NCI-H2029 treated with DMSO at 0.1 percent for 48 hours (cell line): ENCODE measurements at places on chromosomes 13 and 19.

GRCh38 chr13:32940601-32941000 lies 75.6 kb upstream of the KL start:
- no peak for DNase-seq

GRCh38 chr19:14837391-14837790 lies 2.4 kb upstream of the OR7A5 start:
- DNase-seq = no peak

GRCh38 chr13:110453797-110454196 lies 107.7 kb downstream of the RAB20 start:
- no peak for DNase-seq

- no peak for DNase-seq
Observed at GRCh38 chr13:35378939-35379338, 97.5 kb downstream of the MAB21L1 start.

DNA sequence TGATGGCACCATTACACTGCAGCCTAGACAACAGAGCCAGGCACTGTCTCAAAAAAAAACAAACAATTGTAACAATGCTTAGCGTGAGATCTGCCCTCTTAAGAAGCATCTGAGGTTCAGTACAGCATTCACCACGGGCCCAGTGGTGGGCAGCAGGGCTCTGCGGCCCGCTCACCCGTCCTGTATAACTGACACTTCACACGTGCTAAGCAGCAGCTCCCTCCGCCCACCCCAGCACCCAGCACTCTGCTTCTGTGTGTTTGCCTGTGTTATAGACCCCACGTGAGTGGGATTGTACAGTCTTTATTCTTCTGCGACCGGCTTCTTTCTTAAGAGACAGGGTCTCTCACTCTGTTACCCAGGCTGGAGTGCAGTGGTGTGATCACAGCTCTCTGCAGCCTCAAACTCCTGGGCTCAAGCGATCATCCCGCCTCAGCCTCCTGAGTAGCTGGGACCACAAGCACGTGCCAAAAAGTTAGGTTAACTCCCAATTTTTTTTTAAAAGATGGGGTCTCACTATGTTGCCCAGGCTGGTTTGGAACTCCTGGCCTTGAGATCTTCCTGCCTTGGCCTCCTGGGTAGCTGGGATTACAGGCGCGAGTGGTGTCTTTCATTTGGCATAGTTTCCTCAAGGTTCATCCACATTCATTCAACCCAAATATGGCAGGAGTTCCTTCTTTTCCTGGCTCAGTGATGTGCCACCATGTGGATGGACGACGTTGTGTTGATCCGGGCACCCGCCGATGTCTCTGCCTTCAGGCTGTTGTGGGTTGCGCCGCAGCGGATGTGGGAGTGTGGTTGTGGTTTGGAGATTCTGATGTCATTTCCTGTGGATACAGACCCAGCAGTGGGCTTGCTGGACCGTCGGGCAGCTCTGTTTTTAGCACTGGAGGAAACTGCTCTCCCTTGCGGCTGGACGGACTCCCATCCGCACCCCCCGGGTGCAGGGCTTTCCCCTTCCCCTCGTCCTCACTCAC lies 170.0 kb downstream of the KDM4B start:
- DNase-seq = no peak

DNA sequence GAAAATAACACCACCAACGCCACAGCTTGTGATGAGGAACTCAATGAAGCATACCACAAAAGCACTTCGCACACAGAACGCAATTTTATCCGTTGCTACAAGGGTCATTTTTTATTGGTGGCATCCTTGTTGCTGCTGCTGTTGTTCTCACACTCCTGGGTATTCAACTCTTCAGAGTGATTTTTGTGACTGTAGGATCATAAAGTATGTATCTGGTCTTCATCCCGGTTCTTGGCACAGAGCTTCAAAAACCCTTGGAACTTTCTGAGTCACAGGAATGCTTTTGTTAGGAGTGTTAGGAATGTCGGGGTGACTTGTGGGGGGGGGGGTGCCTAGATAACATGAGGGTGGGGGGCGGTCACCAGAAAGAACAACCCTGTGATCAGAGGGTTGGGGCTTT lies 108.4 kb downstream of the ZNF557 start:
- no peak for DNase-seq

GRCh38 chr19:49491804-49492572 lies 4.2 kb upstream of the RPS11 start:
- no peak for DNase-seq

- DNase-seq = no peak
Observed at GRCh38 chr13:100338275-100338674, 249.4 kb downstream of the PCCA start.

GRCh38 chr19:27780367-27781075 lies 1432.4 kb downstream of the UQCRFS1 start:
- no peak for DNase-seq

- DNase-seq = peak; percentile 58
Observed at GRCh38 chr19:28878862-28879566, 333.9 kb downstream of the UQCRFS1 start.

DNA sequence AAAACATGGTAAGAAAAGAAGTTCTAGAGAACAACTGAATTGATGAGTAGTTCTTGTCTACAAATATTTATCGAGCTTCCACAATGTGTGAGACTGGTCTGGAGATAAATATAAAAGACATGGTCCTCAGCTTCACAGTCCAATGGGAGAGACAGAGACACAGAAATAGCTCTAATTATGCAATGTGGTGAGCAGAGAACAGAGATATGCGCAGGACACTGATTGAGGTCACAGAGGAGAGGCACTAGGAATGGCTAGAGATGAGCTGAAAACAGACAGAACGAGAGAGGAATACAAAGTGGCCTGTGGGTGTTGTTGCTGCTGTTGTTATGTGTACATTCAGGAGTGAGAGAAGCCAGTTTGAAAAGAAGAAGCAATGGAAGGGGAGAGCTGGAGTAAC lies 53.2 kb downstream of the GPALPP1 start:
- no peak for DNase-seq

GRCh38 chr13:51822106-51822815 lies 18.3 kb upstream of the DHRS12 start:
- no peak for DNase-seq

GRCh38 chr13:46267166-46267565 lies 55.4 kb downstream of the LRRC63 start:
- no peak for DNase-seq

DNA sequence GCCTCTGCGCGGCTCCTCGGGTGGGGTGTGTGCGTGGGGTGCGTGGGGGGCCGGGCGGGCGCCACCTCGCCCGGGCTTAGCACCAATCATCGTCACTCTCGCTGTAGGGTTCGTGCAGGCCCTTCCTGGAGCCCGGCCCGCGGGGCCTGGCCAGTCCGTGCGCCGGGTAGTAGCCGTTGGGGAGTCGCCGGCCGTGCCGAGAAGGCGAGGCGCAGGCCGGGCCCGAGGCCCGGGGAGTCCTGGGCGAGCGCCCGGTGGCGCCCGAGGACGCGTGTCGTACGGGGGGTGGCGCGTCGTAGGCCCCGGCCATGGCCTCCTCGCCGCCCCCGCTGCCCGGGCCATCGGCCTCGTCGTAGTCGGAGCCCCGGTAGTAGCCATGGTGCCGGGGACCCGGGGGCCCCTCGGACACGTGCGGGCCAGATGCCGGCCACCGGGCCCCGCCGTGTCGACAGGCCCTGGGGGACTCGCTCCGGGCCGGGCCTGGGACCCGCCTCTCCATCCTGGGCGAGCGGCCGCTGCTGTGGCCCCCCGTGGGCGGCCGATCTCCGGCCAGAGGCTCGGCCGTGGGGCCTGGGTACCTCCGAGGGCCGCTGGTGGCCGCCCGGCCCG lies 57.1 kb downstream of the IER2 start:
- no peak for DNase-seq

DNA sequence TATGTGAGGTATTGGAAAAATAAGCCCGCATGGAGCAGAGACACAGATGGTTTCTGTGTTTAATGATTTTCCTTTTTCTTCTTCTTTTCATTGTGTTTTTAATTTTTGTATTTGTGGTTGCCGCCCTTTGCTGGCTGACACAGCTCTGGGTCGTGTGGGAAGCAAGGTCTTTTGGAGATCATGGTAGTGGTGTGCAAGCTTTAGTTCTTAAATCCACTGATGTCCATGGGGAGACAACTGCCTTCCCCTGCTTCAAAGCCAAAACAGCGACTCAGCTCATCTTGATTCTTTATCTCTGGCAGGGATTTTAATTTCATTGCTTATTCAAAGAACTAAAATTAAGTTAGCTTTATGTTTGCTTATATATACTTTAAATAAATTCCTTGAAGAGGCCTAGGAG lies 711.3 kb upstream of the SGCG start:
- no peak for DNase-seq

GRCh38 chr13:111954661-111955411 lies 112.1 kb upstream of the SOX1 start:
- DNase-seq = no peak

- DNase-seq = no peak
Observed at GRCh38 chr13:108940121-108940520, 310.7 kb downstream of the MYO16 start.

DNA sequence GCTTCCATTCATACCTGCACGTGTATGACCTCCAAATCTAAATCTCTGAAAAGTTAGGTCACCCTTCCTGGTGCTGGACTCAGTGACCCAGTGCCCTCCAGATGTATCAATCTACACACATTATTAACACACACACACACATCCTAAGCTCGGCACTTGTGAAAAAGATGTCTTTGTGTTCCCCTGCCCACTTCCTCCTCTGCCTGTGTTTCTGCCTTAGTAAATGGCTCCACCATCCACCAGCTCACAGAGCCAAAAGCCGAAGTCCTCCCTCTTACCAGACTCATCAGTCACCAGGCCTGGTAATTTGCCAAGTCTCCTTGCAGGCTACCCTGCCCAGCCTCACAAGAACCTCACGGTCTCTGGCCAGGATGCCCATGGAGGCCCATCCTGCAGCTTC lies 131.5 kb downstream of the SHISA2 start:
- DNase-seq = no peak

- no peak for DNase-seq
Observed at GRCh38 chr19:56595548-56595899, 422 bp downstream of the ZNF71 start.

DNA sequence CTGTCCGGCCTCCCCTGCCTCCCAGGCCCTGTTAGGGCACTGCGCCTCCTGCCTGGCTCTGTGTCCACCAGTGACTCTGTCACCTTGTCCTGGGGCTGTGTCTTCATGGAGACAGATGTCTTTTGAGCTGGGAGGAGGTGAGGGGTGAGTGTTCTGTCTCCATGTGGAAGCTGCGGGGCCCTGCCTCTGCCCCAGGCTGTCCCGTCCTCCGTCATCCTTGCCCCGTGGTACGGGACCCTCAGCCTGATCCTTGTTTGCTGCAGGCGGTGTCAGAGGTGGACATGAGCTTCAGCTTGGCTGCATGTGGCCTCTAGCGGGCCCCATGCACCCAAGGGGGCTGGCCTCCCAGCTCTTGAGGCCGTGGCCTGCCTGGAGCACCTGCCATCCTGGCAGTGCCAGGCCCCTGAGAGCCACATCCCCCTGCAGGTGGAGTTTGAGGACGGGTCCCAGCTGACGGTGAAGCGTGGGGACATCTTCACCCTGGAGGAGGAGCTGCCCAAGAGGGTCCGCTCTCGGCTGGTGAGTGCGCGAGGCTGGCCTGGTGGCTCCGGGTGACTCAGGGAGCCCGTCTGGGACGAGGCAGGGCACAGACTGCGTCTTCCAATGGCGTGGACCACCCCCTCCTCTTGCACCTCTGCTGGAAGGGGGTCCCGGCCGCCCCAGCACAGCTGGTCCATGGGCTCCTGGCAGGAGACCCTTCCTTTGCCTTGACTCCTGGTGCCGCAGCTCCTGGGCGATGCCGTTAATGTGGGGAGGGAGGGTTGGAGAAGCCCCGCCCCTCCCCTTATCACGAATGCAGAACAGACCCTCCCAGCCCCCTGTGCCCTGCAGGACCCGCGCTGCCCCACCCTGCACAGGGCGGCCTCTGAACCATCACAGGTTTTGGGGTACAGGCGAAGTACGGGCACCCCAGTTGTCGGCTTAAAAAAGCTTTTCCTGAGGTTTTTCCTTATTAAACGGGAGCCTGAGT lies 181.3 kb downstream of the KDM4B start:
- no peak for DNase-seq

DNA sequence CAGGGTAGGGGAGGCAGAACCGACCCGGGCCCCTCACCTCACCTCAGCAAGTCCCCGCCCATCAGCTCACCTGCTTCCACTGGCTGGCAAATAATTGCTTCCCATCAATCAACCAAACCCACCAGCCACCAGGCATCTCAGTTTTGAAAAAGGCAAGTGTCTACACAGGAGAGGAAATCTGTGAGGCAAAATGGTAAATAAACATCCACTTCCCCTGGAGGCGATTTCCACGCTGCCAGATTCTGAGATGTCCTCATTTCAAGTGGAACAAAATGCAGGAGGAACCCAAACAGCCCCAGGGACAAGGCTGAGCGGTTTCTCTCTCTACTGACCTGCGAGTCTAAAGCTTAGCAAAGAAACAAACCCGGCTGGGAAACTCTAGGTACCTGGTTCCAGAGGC lies 117.5 kb downstream of the CRYL1 start:
- no peak for DNase-seq

DNA sequence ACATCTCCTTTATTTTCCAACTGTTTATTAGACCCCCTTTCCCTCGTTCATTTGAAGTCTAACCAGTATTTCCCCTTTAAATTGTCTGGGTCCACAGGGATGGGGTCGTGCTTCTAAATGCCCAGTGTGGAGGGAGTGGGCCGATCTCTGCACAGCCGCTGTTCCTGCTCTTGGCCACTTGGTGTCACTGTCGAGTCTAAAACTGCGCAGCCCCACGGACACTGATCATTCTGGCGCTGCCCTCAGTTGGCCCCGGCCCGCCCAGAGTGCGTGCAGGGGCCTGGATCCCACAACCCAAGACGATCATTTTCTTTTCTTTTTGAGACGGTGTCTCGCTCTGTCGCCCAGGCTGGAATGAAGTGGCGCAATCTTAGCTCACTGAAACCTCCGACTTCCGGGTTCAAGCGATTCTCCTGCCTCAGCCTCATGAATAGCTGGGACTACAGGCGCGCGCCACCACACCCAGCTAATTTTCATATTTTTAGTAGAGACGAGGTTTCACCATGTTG lies 12.0 kb downstream of the WDR88 start:
- DNase-seq = peak; percentile 52

DNA sequence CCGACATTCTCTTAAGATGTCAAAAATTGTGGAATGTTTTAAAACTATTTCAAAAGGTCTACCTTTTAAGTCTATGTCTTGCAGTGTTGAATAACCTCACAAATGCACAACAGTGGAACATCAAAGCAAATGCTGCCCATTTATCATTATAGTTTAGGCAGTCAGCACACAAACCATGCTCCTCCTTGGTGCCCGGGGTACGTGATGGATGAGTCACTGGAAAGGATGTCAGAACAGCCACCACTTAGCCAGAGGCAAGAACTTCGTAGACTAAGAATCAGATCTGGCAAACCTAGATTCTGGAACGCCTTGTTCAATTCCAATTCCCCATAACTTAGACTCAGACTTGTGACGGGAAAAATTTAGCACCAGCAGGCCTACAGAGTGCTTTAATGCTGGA lies 343.6 kb downstream of the FGF9 start:
- DNase-seq = no peak

GRCh38 chr13:100203696-100204367 lies 114.9 kb downstream of the PCCA start:
- no peak for DNase-seq

GRCh38 chr13:33487575-33488243 lies 202.2 kb upstream of the STARD13 start:
- no peak for DNase-seq

- no peak for DNase-seq
Observed at GRCh38 chr19:7955696-7956095, 12.2 kb upstream of the TIMM44 start.

- DNase-seq = no peak
Observed at GRCh38 chr19:48625891-48626327, 6.6 kb downstream of the SPHK2 start.
